ENCODE measurements at places on chromosomes 13 and 19.

- no peak for DNase-seq
Measured at GRCh38 chr19:48780631-48781391, 25.5 kb downstream of the FGF21 start.

DNA sequence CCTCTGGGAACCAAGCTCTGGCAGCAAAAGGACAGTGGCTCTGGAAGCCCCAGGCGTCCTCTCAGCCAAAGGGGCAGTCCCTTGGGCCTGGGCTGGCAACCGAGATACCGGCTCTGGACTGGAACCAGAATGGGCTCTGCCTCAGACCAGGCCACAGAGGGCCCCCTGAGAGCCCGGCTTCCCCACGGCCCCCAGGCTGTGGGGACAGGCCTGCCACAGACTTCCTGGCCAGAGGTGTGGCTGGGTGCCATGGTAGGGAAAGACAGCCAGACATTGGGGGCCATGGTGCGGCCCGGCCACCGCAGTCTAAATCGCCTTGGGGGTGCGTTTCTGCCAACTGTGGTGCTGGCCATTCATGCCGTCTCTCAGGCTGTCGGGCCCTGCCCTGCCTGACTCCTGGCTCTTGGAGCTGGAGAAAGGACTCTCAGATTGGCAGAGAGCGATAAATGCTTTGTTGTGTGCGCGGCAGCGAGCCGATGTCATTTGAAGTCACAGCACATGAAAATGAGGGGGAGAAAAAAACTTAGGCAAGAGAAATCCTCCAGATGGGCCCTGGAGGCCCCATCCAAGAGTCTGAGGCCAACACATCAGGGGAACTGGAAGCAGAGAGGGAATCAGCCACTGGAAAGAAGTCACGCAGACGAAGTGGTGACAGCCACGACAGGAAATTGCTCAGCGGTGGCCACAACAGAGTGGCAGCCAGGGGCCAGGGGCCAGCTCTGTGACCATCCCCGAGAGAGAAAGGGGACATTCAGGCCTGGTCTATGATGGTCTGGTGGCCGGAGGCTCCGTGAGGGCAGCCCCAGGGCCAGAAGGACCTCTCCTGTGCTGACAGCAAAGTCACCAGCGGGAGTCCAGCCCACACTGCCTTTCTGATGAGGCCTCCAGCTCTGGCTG lies 26.5 kb downstream of the SH3GL1 start:
- no peak for DNase-seq

- peak; percentile 15 for DNase-seq
Measured at GRCh38 chr19:44367024-44367423, 10.5 kb upstream of the ZNF112 start.

- no peak for DNase-seq
Measured at GRCh38 chr13:113788413-113789135, 29.5 kb downstream of the TMEM255B start.

DNA sequence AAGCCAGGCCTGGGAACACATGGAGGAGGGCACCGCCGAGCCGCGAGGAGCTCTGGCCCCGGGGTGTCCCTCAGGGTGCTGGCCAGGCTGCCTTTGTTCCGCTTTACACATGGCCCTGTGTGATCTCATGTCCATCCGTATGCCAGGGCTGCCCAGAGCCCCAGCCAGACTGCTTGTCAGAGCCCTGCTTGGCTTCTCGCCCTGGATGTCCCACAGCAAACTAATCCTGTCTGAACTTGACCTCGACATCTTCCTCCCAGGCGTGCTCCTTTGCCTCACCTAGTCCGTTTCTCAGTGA lies 14.3 kb downstream of the BCKDHA start:
- no peak for DNase-seq

GRCh38 chr13:83879431-83880171 lies 2.7 kb downstream of the SLITRK1 start:
- DNase-seq = no peak

DNA sequence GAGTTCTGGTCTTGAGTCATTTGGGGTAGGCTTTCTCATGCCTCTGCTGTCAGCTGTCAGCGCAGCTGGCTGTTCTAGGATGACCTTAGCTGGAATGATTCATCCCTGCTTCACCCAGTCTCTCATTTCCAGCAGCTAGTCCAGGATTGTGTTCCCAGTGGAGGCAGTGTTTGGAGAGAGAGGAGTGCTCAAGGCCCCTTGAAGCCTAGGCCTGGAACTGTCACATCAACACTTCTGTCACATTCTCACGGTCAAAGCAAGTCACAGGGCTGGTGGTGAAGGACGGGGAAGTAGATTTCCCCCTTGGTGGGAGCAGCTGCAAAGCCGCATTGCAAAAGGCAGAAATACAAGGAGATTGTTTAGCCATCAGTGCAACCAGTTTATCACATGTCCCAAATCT lies 15.2 kb downstream of the TPT1 start:
- DNase-seq = peak; percentile 84

GRCh38 chr13:112441226-112441625 lies 65.1 kb downstream of the SPACA7 start:
- DNase-seq = no peak

DNA sequence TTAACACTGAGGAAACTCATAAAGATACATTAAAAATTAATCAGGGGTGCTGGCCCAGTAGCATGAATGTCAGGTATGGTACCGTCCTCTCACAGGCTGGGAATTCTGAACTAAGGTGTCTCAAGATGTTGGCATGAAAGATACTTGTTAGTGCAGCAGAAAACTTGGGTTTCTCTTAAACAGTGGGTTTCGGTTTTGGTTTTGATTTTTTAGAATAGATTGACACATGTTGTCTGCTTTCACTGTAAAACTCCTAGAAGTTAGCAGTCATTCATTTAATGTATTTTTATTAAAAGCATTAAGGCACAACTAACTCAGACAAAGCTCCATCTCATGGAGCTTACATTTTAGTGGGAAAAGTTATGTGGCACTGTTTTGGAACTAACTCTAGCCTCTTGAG lies 3.5 kb upstream of the OBI1 start:
- DNase-seq = no peak

- no peak for DNase-seq
Measured at GRCh38 chr13:99381766-99382165, 74.6 kb upstream of the GPR183 start.

DNA sequence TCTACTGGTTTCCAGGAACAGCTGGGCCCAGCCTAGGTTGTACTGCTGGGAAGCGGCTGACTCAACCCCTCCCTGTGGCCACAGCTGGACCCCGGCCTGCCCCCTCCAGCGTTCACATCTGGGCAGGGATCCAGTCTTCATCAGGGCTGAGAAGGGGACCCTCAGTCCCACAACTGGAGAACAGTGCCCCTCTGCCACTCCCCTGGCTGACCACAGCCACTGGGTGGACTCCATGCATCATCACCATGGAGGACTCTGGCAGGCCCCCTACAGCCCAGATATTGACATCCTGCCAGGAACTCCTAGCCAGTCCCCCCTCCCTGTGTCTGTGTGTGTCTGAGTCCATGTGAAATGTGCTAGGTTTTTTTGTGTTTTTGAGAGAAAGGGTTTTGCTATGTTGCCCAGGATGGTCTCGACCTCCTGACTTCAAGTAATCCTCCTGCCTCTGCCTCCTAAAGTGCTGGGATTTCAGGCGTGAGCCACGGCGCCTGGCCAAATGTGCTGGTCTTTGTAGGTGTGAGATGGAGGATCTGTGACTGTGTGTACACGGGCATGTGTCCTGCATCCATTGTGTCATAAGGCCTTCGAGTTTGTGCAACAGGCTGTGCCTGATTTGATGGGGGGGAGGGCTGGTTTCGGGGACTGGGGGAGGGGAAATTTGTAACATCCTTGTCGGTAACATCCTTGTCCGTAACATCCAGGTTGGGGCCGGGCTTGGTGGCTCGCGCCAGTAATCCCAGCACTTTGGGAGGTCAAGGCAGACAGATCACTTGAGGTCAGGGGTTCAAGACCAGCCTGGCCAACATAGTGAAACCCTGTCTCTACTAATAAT lies 4.0 kb upstream of the HOOK2 start:
- peak; percentile 95 for DNase-seq

DNA sequence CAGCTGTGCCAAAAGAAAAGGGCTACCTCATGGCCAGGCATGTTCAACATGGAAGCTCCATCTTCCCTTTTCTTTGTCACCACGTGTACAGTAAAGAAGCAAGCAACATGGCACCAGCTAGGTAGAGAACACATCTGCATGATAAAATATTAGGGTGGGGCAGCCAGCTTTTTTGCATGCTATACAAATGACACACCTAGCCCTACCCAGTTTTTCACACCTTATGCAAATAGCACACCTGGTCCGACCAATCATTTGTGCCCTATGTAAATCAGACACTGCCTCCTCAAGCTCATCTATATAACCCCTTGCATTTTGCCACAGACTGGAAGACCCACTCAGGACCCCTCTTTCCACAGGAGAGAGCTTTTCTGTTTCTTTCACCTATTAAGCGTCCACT lies 85.5 kb downstream of the STOML3 start:
- DNase-seq = no peak

- peak; percentile 47 for DNase-seq
Measured at GRCh38 chr19:18589380-18590272, 1.0 kb downstream of the REX1BD start.

GRCh38 chr19:3415695-3416094 lies 49.3 kb downstream of the NFIC start:
- DNase-seq = no peak

DNA sequence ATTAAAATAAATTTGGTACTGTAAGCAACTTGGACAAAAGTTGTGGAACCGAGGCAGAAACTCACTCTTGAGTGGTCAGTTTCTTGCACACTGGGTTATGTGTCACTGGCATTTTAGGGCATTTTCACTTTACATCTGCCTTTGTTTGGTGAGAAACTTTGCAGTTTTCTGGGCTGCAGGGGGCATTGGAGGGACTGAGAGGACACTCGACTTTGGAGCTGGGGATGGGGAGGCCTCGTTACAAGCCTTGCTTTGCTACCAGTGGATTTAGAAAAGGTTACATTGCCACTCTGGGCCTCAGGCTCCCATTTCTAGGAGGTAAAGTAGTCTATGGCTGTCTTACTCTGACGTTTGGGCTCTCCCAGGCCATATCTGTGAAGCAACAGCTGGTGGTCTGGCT lies 41.9 kb upstream of the ZNF536 start:
- DNase-seq = no peak

DNA sequence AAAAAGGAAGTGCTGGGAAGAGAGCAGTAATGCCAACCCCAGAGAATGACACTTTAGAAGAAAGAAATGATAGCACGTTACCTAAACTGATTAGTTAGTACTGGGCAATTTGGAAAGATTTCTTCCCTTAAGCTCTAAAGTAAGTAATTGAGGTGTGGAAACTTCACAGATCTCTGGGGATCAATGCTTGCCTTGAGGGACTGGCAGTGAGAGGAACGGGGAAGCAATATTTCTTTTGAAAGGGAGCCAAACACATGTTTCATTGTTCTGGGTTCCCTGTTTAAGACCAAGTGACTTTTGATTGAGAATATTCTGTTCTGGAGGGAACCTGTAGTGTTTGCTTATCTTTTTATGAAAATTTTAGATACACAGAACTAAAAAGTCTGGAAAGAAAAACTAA lies 190.5 kb downstream of the NDFIP2 start:
- DNase-seq = no peak

DNA sequence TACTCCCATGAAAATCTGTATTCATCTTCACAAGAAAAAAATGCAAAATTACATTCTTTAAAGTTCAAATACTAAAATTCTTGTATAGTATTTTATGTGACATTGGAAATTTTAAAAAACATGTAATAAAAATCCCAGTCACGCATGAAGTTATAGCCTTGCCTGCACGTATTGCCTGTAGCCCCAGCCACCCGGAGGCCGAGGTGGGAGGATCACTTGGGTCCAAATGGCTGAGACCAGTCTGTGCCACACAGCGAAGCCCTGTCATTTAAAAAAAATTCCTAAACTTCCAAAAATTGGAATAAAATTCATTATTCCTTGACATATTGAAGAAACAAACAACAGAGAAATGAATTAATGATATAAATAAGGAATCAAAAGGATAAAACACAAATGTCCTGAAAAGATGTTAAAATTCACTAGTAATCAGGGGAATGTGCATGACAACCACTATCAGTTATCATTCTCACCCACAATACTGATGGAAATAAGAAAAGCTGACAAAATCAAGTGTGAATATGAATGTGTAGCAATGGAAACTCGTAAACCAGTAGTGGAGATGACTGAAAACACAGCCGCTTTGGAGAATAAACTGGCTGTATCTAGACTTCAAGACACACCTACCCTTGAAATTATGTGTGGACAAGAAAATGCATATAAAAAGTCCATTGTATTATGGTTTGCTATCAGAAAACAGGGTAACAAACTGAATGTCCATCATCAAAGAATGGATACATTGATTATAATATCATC lies 7.5 kb downstream of the CARD8 start:
- DNase-seq = no peak

GRCh38 chr19:58562122-58563033 lies 4.0 kb upstream of the UBE2M start:
- peak; percentile 34 for DNase-seq

GRCh38 chr19:31370216-31370615 lies 21.0 kb upstream of the TSHZ3 start:
- DNase-seq = no peak

DNA sequence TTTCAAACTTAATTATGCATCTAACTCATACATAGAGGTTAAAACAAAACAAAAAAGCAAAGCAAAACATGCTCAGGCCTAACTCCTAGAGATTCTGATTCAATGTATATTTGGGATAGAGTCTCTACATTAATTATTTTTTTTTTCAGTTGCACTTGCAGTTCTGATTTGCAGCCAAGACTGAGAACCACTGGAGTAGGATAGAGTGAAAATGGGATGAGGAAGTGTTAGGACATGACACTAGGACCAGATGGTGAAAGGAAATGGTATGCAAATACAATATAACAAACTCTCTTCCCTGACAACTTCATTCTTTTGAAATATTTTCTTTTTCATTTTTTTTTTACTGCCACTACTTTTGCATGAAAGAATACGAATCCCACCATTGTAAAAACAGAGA lies 1.8 kb downstream of the CCDC122 start:
- no peak for DNase-seq

DNA sequence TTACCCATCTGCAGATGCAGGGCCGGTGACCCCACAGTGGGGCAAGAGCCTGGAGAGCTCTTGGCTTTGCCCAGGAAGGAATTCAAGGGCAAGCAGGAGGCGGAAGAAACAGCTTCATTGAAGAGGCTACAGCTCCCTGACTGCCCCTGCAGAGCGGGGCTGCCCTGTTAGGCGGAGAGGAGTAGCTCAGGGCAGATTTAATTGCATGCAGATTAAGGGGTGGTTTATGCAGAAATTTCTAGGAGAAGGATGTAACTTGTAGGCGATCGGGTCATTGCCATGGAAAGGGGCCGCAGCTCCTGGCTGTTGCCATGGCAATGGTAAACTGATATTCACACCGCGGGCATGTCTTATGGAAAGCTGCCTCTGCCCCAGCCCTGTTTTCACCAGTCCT lies 94.1 kb downstream of the ATP11A start:
- DNase-seq = no peak

Data from astrocyte of the spinal cord (primary cell).